Left ventricle myocardium inferior (tissue), 1 donor: ENCODE measurements at places on chromosomes 11 and 22.
A peak's percentile ranks its signal among the peaks of the same experiment; 100 is the strongest.

- peak; percentile 14 for DNase-seq
These were observed 227.5 kb upstream of the ZC3H12C start for GRCh38 chr11:109865548-109866186.

DNA sequence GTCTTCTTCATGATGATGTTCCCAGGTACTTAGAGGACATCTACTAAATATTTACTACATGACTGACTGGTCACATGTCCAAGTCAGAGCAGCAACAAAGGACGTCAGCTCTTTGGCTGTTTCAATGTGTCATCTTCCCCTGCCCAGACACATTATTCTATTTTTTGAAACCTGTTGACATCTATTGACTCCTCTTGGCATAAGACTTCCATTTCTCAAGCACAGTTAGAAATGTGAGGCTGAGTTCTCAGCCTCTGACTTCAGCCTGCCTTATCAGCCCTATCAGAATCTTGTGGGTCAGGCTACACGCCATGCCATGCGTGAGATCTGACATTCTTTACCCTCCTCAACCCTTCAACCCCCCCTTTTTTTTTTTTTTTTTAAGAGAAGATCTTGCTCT, 63.8 kb downstream of the SC5D start:
- no peak for DNase-seq

GRCh38 chr11:34356576-34356912, 1.3 kb downstream of the ABTB2 start:
- DNase-seq, result peak; percentile 23

- no peak for DNase-seq
These were observed 811.1 kb upstream of the RAG2 start for GRCh38 chr11:37409124-37409523.

DNA sequence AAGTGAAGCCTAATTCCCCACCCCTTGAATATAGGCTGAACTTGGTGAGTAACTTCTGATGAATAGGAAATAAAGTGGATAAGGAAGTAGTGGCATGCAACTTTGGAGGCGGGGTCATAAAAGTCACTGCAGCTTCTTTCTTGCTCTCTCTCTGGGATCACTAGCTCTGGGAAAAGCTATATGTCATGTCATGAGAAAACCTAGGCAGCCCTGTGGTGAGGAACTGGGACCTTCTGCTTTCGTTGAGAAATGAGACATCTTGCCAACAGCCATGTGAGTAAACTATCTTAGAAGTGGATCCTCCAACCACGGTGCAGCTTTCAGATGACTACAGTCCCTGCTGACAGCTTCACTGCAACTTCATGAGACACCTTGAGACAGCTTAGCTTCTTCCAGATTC, 15.7 kb downstream of the ZNF214 start:
- DNase-seq, result no peak

DNA sequence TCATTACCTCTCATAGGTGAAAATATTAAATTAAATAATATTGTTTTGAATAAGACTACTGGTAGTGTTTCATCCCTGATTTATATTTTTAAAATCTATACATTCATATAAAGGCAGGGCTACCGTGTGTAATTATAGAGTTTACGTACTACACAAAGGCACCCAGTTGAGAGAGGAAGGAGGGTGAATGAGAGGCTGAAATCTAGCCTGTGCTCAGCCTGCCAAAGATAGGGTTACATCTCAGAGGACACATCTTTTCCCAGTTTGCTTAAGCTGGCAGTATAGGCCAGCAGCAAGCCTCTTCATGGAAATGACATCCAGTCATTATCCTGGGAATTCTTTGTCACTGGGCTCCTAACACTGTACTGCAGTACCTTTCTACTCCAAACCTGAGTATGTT, 7.5 kb upstream of the B3GNT6 start:
- no peak for DNase-seq

DNA sequence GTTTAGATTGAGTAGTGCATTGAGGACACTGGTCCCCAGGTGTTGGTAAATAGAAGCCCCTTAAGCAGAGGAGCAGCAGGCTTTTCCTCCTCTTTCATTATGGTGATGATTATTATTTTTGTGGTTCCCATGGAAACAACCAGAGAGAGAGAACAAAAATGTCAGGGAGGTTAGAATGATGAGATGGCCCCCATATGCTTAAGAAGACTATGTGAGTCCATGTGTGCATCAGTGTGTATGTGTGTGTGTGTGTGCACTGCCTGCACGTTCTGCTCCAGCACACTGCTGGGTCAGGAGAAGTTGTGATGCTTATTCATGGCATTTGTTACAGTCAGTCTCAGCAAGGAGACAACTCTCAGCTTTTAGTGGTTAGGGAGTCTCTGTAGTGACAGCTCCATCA, 724.2 kb downstream of the NTM start:
- DNase-seq, result no peak
